ENCODE measurements at places on chromosomes 1 and 21.

DNA sequence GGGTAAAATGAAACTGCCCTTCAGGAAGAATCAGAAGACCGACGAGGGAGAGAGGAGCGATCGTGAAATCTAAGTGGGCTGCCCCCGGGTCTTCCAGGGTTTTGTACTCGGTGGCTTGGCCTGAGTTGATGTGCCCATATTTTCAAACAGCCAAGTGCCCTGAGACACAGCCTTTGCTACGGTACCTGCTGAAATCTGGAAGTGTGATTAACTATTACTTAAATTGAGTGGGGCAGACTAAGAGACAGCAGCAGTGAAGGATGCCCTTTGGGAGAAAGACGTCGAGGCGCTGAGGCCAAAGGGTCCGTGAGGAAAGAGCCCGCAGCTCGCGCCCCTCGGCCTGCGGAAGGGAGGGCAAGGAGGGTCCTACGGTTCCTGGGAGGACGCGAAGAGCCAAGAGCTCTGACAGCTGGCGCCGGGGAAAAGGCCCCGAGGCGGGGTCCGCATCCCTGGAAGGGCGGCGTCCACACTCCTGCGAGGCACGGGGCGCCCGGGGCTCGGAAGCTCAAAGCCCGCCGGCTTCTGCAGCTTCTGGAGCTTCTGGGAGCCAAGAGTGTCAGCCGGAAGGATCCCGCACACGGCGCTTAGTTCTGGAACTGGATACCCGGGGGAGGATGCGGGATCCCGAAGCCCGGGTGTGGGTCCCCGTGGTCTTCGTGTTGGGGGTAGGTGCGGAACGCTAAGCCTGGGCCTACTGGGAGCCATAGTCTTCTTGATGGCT is 15.4 kb upstream of the RNU1-4 start:
- DNase-seq, result no peak

GRCh38 chr1:53592521-53592982 is 133.4 kb downstream of the DMRTB1 start:
- DNase-seq, result no peak

- no peak for DNase-seq
Observed at GRCh38 chr1:222372221-222372620, 175.7 kb downstream of the HHIPL2 start.

- no peak for DNase-seq
Observed at GRCh38 chr1:20402585-20403422, 83.2 kb downstream of the CAMK2N1 start.

DNA sequence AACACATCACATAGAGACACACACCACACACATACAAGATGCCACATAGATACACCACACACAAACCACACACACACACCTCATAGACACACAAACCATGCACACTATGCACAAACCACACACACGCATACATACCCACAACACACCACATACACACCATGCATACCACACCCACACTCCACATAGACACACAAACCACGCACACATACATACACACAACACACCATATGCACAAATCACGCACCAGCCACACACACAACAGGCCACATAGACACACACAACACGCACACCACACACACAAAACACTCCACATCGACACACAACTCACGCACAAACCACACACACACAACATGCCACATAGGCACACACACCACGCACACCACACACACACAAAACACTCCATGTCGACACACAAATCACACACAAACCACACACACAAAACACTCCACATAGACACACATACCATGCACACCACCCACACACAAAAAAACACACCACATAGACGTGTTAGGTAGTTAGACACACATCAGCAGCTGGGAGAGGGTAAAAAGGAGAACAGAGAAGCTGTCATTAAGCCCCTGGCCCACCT is 49.5 kb upstream of the SLC19A1 start:
- DNase-seq, result no peak

Measured in muscle of leg (tissue), 16 donors.